Aorta (tissue), 5 donors: ENCODE measurements at places on chromosomes 12 and 14. TPM values are rescaled to one million over a fixed set of nuclear protein-coding genes. Genes with fewer than 3 reads are reported as not detected.

KRT71 gene
- not detected for total RNA-seq

ACTN1 gene
- total RNA-seq, result 883 TPM

GRCh38 chr12:49779581-49779980 lies 38.2 kb downstream of the TMBIM6 start:
- no peak for DNase-seq

DNA sequence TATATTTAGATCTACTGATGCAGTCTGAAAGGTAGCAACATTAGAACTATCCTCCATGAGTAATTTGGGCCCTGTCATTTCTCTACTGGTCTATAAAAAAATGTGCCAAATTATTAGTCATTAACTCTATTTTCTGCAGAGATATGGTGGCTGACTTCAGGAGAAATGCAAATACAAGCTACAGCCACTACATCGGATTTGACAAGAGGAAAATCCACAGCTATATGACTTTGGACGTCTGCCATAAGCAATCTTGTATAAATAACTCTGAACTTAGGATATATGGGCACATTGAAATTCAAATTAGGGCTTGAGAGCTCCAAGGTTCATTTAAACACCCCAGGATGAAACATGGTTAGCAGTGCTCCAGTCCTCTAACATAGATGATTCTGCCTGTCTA lies 983.0 kb upstream of the LRFN5 start:
- DNase-seq, result no peak

- no peak for DNase-seq
Measured at GRCh38 chr12:31278424-31278823, 47.5 kb downstream of the SINHCAF start.

DNA sequence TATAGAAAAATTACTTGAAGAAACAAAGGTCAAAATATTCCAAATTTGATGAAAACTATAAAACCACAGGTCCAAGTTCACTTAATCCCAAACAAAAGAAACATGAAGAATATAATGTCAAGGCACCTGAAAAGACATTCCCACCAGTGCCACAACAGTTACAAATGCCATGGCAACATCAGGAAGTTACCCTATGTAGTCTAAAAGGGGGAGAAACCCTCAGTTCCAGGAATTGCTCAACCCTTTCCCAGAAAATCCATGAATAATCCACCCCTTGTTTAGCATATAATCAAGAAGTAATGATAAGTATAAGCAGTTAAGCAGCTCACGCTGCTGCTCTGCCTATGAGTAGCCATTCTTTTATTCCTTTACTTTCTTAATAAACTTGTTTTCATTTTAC lies 3.8 kb upstream of the ACTR10 start:
- no peak for DNase-seq

DNA sequence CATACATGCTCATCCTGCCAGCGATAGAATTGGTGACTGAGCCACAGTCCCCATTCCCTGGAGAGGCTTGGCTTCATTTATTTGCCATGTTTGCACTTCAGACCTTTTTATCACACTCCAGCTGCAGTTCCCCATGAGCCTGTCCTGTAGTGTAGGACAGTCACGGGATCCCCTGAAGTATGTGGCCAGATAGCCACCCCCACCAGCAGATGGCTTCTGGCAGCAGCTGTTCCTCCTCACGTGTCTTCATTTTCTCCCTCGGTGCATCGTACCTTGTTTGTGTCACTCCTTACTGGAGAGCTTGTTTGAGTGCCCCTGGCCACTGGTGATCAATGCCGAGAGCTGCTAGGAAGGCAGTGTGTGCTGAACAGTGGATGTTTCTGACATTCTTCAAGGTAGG lies 40.2 kb downstream of the UBE3B start:
- no peak for DNase-seq

- no peak for DNase-seq
Measured at GRCh38 chr12:98513379-98514322, 1.7 kb upstream of the TMPO start.

GRCh38 chr12:57838594-57839302 lies 7.8 kb downstream of the CTDSP2 start:
- no peak for DNase-seq
